ENCODE measurements at places on chromosomes 4 and X.

GRCh38 chrX:86137071-86137470 lies 11.2 kb upstream of the DACH2 start:
- DNase-seq = no peak

GRCh38 chr4:127491571-127491970 lies 141.2 kb upstream of the INTU start:
- no peak for DNase-seq

DNA sequence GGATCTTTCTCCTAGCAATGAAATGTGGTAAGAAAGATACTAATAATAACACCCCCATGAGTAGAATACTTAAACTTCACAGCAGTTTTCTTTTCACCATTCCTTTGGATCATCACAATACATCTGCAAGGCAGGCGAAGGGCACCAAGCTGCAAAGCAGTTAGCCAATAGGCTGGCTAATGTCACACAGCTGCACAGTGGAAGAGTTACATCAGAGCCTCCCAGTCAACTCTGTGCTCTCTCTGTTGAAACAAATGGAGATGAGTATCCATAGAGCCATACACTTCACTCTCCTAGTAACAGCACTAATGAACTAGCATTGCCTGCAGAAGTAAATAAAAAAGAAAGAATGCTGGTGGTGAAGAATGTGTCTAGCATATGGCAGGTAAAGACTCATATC lies 139.0 kb downstream of the ATG4A start:
- no peak for DNase-seq

- no peak for DNase-seq
Measured at GRCh38 chrX:13694359-13694758, 5.4 kb downstream of the RAB9A start.

DNA sequence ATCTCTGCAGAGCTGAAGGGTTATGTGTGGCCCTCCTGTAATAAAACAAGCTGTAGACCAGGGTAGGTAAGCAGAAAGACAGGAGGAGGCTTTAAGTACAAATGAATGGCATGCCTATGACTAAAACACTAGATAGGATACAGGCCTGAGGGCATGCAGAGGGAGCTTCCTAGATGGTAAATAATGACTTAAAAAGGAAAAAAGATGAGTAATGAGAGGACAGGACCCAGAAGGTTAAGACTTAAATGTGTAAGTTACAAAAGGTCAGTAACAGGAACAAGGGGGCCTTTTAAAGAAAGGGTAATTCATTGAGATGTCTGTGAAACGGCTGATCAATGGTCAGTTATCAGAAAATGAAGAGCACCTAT lies 194.8 kb downstream of the SOWAHB start:
- DNase-seq = no peak

DNA sequence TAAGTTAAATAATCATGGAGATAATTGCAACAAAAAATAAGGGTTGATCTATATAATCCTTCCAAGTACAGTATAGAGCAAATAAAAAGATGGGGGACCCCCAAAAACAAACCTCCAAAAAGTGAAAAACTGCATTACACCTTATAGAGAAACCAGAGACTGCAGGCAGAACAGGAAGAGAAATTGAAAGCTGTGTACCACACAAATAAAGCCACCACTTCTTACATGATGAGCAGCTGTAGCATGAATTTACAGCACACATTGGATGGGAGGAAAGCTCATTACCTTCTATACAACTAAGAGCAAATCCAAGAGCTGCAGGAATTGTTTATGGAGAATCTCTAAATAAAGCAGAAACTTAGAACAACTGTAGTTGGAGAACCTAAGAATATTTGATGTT lies 152.4 kb upstream of the PDE5A start:
- DNase-seq = no peak

DNA sequence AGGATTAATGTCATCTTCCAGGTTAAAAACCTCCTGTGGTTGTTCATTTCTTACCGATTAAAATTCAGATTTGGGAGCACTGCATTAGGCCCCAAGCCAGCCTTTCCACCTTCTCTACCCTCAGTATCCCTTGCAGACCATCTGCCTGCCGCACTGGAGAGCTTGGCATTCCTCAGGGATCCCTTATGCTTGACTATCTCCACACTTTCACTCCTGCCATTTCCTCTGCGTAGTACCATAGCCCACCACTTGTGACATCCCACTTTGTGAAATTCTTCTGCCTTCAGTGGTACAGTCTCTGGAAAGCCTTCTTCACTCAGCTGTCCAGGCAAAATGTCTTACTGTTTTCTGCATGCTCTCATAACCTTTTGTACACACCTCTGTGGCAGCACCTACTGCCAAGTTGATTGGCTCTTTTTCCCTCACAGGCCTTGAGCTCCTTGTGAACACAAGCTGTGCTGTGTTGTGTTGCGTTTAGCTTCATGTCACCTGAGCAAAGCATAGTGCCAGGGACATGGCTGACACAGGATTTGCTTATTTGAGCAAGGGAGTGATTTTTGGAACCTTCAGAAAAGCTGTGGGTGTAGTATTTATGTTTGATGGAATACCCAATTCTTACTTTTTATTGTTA lies 156.4 kb downstream of the ARX start:
- no peak for DNase-seq

GRCh38 chr4:86615501-86615900 lies 21.4 kb downstream of the PTPN13 start:
- no peak for DNase-seq

DNA sequence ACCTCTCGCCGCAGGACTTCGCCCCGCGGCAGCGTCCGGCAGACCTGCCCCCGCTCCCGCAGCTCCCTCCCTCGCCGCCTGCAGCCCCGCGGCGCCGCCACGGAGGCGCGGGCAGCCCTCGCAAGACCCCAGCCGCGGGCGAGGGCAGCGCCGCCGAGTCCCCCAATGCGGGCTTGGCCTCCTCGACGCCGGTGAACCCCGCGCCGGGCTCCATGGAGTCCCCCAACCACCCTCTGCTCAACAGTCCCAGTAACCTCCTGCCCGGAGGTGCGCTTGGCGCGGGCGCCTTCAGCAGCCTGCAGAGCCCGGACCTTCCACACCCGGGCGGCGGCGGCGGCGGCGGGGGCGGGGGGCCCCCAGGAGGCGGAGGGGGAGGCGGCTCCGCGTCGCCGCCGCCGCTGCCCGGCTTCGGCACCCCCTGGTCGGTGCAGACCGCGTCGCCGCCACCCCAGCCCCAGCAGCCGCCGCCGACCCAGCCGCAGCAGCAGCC lies 1.2 kb downstream of the CPEB2 start:
- DNase-seq = peak; percentile 38

DNA sequence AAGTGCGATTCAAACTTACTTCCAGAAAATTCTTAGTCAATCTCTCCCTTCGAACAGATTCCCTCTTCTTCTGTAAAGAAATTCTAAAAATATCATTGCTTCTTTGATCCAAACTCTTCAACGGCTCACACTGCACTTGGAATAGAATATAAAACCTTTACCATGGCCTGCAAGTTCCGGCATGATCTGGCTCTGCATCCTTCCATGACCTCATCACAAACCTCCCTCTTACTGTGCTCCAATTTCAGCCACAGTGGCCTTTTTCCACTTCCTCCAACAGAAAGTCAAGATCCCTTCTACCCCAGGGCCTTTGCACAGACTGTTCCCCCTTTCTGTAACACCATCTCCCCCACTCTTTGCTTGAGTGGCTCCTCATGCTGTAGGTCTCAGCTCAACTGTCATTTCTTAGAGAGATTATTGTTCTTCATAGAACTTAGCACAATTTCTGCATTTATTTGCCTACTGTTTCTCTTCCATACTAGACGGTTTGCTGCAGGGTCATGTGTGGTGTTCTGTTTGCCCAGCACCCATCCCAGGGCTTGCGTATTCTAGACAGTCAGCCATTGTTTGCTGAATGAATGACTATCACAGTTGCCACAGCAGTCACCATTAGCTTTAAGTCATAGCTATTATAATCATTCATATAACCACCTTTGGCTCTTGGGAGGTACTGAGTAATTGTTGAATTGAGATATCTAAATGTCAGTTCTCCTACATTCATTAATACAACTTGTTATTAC lies 1.9 kb upstream of the STOX2 start:
- no peak for DNase-seq

- DNase-seq = no peak
Measured at GRCh38 chr4:154067786-154068185, 278.9 kb upstream of the SFRP2 start.

DNA sequence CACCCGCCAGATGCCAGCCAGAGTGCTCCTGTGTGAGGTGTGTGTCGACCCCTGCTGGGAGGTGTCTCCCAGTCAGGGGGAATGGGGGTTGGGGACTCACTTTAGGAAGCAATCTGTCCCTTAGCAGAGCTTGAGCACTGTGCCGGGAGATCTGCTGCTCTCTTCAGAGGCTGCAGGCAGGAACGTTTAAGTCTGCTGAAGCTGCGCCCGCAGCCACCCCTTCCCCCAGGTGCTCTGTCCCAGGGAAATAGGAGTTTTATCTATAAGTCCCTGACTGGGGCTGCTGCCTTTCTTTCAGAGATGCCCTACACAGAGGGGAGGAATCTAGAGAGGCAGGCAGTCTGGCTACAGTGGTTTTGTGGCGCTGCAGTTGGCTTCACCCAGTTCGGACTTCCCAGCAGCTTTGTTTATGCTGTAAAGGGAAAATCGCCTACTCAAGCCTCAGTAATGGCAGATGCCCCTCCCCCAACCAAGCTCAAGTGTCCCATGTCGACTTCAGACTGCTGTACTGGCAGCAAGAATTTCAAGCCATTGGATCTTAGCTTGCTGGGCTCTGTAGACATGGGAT lies 80.8 kb downstream of the CCSER1 start:
- DNase-seq = no peak

DNA sequence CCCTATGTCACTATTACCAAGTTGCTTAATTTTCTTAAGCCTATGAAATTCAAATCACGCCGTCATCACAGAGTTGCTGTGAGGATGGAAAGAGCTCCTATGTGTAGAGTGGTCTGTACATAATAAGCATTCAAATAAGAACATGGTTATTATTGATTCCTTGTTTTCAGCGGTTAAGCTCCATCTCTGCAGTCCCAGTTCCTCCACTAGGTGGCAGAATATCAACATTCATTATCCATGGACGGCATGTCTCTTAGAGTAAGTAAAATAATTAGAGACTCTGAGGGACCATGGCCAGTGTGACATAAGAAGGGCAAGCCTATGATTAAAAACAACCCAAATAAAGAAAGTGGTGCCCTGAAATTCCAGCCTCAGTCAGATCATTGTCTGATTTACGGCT lies 132.5 kb upstream of the NHS start:
- peak; percentile 60 for DNase-seq

DNA sequence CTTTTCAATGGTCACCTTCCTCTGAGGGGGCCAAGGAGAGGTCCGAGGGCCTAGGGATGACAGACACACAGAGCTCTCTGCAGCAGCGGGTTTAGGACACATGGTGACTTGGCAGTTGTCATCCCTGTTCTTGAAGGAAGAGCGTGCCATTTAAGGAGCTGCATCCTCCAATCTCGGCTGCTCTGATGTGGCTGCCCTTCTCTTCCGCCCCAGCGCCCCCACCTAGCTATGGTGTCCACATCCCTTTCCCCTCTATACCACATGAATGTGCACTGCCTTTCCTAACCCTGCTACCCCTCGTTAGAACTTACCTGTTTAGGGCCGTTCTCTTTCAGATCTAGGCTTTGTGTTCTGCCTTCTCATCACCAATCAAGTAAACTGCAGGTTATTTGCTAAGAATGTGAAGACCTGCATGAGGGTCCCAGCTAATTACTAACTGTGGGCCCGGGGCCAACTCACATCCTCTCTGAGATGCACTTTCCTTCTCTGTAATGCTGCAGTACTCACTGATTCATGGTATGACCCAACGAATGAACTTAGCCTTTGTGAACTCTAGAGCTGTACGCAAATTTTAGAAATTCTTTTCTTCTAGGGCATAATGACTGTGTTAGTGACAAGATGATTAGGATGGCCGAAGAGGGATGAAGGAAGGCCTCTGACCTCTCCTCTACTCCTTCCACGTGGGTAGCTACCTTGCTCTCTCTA lies 38.2 kb downstream of the CHST7 start:
- DNase-seq = no peak

DNA sequence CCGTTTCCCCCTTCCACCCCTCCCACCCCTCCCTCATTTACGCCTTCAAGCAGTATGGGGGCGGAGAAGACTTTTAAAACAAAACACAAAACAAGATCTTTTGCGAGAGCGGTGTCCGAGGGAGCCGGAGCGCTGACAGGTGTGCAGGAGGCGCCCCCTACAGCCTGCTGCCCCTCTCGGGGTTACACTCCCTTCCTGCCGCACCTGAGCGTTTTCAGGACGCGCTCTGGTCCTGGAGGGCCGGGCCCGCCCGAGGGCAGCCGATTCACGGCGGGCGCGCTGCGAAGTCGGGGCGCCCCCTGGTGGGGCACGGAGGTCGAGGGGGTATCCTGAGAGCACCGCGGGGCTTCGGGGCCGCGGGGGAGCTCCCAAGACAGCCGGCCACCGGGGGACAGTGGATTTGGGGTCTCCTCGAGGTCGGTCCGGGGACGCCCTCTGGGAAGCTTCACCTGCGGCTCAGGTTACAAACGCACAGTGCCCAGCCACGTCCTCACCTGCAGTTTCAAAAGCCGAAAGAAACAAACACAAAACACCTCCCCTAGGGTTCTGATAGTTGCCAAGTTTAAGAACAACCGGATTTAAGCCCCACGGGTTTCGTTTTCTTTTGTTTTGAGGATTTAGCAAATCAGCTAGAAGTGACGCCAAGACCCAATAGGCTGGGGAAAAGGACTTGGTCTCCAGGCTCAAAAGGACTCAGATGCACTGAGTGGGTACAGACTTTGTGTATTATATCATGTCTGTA lies 8.0 kb upstream of the NEUROG2 start:
- peak; percentile 35 for DNase-seq

DNA sequence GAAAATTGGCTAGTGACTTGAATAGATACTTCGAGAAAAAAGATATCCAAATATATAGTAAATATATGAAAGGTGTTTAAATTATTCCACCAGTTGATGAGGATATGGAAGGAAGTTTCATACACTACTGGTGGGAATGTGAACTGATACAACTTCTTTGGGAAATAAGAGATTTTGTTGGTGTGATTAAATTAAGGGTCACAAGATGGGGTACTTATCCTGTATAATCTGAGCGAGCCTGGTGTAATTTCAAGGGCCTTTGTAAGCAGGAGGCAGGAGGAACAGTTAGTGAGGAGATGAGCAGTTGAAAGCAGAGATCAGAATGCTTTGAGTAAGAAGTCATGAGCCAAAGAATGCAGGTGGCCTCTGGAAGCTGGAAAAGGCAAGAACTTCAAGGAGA lies 192.2 kb downstream of the KCTD8 start:
- DNase-seq = peak; percentile 7

- no peak for DNase-seq
Measured at GRCh38 chr4:186920992-186921391, 197.3 kb upstream of the FAT1 start.

DNA sequence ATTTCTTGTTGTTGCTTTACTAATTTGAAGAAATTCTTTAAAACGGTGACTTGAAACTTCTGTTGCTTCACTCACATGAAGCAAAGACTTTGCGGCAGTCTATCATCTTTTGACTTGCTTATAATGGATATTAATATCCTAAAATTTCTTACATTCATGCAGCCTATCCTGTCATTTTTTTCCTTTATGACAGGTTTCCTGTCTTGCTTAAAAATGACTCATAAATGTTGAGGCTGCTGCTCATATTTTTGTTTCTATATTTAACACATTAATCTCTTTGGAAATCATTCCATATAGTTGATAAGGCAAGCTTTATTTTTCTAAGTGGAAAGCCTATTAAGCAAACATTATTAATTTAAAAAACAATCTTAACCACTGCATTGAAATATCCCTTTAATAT lies 176.6 kb upstream of the GALNTL6 start:
- DNase-seq = no peak

GRCh38 chr4:41992967-41993857 lies 2.9 kb downstream of the SLC30A9 start:
- no peak for DNase-seq

All from fibroblast of pulmonary artery (primary cell).